ENCODE measurements at places on chromosomes 6 and 20. TPM values are rescaled to one million over a fixed set of nuclear protein-coding genes. Genes with fewer than 3 reads are reported as not detected.

RAB23 gene
- total RNA-seq: 94.3 TPM

RGS17 gene
- 0.37 TPM for total RNA-seq

PMEPA1 gene
- 4.9 TPM for total RNA-seq

KCNB1 gene
- not detected for total RNA-seq

ABHD16B gene
- not detected for total RNA-seq

PXDC1 gene
- total RNA-seq: 72.5 TPM

AKAP12 gene
- total RNA-seq: 5.3 TPM

PRSS16 gene
- total RNA-seq: not detected

ZGPAT gene
- total RNA-seq: 22.8 TPM

PNLDC1 gene
- not detected for total RNA-seq

C6orf163 gene
- 0.88 TPM for total RNA-seq

TRIM26 gene
- 56.4 TPM for total RNA-seq

RAD21L1 gene
- 0.19 TPM for total RNA-seq

ZFP57 gene
- total RNA-seq: not detected

BPIFB4 gene
- not detected for total RNA-seq

ARID1B gene
- total RNA-seq: 12.0 TPM

FAM209B gene
- total RNA-seq: not detected

BTN3A1 gene
- 26.2 TPM for total RNA-seq

CST5 gene
- not detected for total RNA-seq

C20orf202 gene
- total RNA-seq: not detected

RAET1E gene
- 0.28 TPM for total RNA-seq

C20orf144 gene
- total RNA-seq: not detected

SLC17A2 gene
- not detected for total RNA-seq

PDCD2 gene
- 141 TPM for total RNA-seq

C6orf120 gene
- total RNA-seq: 34.0 TPM

WFDC6 gene
- not detected for total RNA-seq

FAM184A gene
- total RNA-seq: not detected

PPIL6 gene
- 0.29 TPM for total RNA-seq

BFSP1 gene
- total RNA-seq: 8.0 TPM

GINS1 gene
- total RNA-seq: 49.5 TPM

MTRF1L gene
- total RNA-seq: 38.1 TPM

RBM38 gene
- total RNA-seq: 20.8 TPM

MEP1A gene
- 1.0 TPM for total RNA-seq

RAB32 gene
- total RNA-seq: 88.6 TPM

CPNE5 gene
- not detected for total RNA-seq

PRRT1 gene
- total RNA-seq: not detected

BTNL2 gene
- not detected for total RNA-seq

CDH22 gene
- total RNA-seq: not detected

MAS1 gene
- total RNA-seq: not detected

LAMP5 gene
- total RNA-seq: not detected

Data from SJSA1 (cell line).